ENCODE measurements at places on chromosomes 12 and 14.

- no peak for DNase-seq
Measured at GRCh38 chr14:33343016-33343415, 404.3 kb downstream of the NPAS3 start.

- DNase-seq: peak; percentile 29
Measured at GRCh38 chr12:16939871-16940306, 333.9 kb upstream of the LMO3 start.

- DNase-seq: peak; percentile 47
Measured at GRCh38 chr12:46268583-46269428, at the start of gene SLC38A1. TSS of gene SLC38A1 (minus strand) at chr12:46269043. CDS start at chr12:46239800, 29,243 bp downstream.

- DNase-seq: no peak
Measured at GRCh38 chr14:105989566-105990302, 463.4 kb downstream of the TMEM121 start.

- no peak for DNase-seq
Measured at GRCh38 chr14:98962118-98962517, 309.9 kb downstream of the BCL11B start.

- DNase-seq: no peak
Measured at GRCh38 chr14:95497561-95498011, 18.9 kb downstream of the SYNE3 start.

- peak; percentile 94 for DNase-seq
Measured at GRCh38 chr12:401235-402028, at the start of gene CCDC77. TSS of gene CCDC77 (plus strand) at chr12:401644. CDS start at chr12:409384, 7,740 bp downstream.

GRCh38 chr12:69687390-69687789, 11.7 kb downstream of the BEST3 start:
- DNase-seq: no peak

- peak; percentile 4 for DNase-seq
Measured at GRCh38 chr12:62260733-62261683, 804 bp downstream of the USP15 start.

DNA sequence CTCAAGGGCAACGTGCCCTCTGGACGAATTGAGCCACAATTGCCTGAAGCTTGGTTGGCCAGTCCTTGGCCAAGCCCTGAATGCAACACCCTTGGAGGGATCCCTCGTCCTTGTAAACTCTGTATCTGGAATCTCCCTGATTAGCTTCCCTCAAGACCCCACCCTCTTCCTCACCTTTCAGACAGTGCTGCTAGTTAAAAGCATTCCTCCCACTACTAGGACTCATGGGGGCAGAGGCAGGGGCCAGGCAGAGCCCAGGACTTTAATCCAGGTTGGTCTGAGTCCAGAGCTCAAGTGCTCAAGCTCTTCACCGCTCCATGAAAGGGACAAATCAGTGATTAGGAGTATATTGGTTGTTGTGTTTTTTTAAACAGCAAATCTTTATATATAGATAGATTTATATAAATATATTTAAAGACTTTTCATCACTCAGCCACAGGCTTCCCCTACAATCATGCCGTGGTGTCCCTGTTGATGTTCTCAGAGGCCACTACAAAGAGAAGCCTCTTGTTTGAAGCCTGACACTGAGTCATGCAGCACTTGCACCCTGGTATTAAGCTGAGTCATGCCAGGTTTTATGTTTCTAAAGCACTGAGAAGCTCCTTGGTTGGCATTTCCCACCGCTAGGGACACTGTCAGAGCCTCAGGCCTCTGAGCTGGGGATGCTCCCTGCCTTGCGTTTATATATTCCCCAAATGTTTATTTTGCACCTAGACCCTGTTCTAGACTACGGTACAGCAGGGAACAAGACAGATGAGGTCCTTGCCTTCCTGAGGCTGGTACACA, 53.8 kb upstream of the GSC start:
- no peak for DNase-seq

- DNase-seq: no peak
Measured at GRCh38 chr12:128570191-128571065, 253.3 kb downstream of the SLC15A4 start.

GRCh38 chr14:68137704-68138619, 318.4 kb downstream of the RAD51B start:
- DNase-seq: peak; percentile 91

- no peak for DNase-seq
Measured at GRCh38 chr14:99329711-99330315, 57.8 kb upstream of the BCL11B start.

- no peak for DNase-seq
Measured at GRCh38 chr12:13277293-13277692, 80.8 kb downstream of the EMP1 start.

DNA sequence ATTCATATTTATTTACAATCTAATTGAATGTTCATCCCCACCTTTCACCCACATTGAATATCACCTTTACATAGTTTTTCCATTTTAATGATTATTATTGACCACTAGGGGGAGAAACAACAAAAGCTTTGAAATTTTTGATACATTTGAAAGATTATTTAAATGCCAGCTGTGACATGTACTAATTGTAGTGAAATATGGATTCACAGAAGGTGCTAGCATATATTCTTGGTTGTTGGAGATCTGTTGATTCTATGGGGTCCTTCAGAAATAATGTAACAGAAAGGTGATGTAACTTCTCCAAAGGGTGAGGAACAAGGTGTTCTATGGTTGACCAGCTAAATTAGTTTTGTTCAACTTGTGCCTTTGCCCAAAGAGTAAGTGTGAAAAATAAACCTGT, 22.4 kb upstream of the GPR33 start:
- no peak for DNase-seq

- no peak for DNase-seq
Measured at GRCh38 chr12:48422060-48422459, 50.3 kb upstream of the ANP32D start.

DNA sequence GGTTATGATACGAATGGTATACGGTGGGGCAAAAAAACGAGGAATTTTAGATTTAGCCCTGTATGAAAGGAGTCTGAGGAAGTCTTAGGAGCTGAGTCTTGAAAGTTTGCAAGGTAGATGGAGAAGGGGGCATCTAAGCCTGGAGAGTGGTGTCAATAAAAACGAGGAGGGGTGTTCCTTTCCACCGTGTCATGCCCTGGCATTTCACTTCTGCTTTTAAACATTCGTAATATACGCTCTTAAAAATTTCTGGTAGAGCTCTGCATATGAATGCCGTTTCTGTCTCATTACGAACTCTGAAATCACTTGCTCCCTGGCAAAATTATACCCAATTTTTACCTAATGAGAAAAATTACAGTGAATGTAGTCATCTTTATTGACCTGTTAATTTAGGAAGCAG, 170.2 kb downstream of the ERC1 start:
- DNase-seq: no peak

GRCh38 chr14:54890788-54891187, 11.8 kb downstream of the GCH1 start:
- no peak for DNase-seq

GRCh38 chr12:14795028-14795448, 8.2 kb downstream of the WBP11 start:
- DNase-seq: no peak

GRCh38 chr12:82436354-82436753, 78.0 kb downstream of the METTL25 start:
- no peak for DNase-seq

DNA sequence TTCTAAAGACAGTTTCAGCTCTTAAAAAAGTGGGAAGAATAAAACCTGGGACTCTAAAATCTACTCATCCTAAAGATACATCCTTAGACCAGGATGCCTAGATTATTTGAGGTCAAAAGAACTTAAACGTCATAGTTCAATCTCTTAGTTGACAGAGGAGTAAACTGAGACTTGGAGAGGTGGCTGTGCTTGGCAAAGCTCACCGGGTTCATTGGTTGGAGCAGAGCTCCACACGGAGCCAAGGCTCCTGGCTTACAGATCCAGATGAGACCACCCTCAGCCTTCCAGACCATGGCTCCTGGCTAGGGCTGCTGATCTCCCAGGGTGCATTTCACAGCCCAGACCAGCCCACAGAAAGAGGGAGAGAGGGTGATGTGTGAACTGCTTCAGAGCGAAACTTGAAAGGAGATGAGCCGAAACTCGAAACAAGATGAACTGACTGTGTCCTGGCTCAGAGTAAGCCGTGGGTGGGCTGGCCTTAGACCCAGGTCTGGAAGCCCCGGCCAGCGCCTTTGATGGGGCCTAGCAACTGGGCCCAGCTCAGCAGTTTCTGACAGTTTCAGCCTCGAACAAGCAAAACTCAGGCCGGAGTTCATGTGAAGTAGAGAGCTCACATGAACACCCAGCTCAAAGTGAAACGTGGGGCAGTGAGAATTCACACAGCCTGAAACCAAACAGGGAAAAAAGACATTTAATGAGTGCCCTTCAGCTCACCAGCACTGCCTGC, 1044.8 kb downstream of the BCL11B start:
- no peak for DNase-seq

GRCh38 chr12:124667506-124668326, 100.3 kb upstream of the NCOR2 start:
- DNase-seq: no peak

GRCh38 chr14:49766839-49767238, 1.1 kb upstream of the KLHDC2 start:
- DNase-seq: no peak

DNA sequence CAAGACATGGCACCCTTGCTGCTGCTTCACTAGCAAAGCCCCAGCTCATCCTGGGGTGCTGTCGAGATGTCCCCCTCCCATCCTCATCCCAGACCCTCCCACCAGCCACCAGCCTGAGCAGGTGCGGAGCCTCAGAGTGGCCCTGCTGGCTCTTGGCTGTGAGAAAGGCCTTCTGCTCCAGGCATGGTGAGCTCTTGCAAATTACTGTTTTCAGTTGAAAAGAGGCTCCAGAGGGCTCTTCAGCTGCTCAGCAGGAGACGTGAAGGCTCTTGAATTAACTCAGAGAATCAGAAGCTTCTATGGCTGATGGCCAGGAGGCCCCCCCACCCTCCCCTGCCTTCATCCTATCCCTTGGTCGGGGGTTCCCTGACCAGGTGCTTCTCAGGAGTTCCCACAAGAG, 44.1 kb downstream of the WSCD2 start:
- DNase-seq: no peak

DNA sequence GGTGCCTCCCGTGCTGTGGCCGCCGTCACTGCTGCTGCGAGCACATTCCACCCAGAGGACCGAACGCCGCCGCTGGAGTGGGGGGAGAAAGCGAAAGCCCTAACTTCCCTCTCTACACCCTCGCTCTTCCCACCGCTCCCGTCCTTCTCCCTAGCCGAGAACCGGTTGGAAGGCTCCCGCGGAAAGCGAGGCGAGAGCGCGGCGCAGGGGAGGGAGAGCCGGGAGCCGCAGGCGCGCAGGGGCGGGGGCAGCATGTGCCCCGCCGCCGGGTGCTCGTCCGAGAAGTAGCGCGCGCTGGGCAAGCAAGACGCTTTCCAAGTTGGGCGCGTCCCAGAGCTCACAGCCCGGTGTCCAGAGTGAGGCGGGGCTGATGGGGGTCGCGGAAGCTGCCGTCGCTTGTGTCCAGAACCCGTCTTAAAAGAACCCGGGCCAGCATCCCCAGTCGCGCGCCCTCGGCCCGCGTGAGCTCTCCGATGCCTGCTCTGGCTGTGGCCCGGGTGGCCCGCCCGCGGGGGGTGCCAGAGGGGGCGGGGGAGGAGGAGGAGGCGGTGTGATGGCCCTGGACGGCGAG, at the start of gene TRHDE:
Gene TRHDE (plus strand): TSS at position 280 of the 571 bp plus-strand sequence. CDS start 274 bp downstream, at position 554.
- DNase-seq: no peak

DNA sequence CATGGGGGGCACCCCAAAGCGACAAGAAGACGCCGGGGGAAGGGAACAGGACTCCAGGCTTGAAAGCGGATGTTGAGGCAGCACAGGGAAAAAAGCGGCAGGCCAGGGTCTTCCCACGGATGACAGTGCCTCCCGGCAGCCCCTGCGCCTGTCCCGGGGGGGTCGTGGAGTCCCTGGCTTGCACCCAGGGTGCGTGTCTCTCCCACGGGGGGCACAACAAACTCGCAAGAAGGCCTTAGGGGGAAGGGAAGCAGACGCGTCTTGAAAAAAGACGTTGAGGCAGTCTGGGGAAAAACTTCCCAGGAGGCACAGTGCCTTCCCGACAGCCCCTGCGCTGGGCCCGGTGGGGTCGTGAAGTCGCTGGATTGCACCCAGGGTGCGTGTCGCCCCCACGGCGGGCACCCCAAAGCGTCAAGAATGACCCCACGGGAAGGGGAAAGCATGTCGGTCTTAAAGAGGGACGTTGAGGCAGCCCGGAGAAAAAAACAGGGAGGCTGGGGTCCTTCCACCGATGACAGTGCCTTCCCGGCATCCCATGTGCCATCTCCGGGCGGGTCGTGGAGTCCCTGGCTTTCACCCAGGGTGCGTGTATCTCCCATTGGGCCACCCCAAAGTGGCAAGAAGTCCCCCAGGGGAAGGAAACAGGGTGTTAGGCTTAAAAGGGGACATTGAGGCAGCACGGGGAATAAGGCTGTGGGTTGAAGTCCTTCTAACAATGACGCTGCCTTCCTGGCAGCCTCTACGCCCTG, 159.9 kb upstream of the ALG10B start:
- DNase-seq: no peak

- DNase-seq: no peak
Measured at GRCh38 chr12:84727961-84728360, 184.6 kb downstream of the SLC6A15 start.

- no peak for DNase-seq
Measured at GRCh38 chr12:100267603-100268281, 765 bp downstream of the SCYL2 start.

GRCh38 chr12:116395396-116395795, 117.9 kb upstream of the MED13L start:
- no peak for DNase-seq

- no peak for DNase-seq
Measured at GRCh38 chr14:51002406-51002999, 58.2 kb upstream of the PYGL start.

DNA sequence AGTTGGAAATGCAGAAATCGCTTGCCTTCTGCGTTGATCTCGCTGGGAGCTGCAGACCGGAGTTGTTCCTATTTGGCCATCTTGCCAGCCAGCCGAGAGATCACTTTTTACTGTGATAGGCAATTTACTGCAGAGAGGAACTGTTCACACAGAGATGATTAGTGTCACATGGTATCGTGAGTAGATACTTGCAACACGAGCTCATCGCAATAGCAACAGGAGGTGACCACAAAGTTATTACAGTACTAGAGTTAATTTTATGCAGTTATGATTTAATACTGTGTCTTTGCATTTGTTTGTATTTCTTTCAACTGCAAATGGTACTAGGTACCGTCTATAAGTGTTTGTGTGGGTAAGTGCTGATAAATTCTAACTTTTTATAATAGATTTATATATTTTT, 27.8 kb downstream of the NOPCHAP1 start:
- no peak for DNase-seq

DNA sequence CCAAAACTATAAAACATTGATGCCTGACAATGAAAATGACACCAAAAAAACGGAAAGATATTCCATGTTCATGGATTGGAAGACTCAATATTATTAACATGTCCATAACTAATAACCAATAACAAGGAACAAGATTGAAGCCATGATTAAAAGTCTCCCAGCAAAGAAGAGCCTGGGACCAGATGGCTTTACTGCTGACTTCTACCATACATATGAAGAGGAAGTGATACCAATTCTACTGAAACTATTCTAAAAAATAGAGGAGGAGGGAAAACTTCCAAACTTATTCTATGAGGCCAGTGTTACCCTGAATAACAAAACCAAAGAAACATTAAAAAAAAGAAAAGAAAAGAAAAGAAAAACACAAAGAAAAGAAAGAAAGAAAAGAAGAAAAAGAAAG, 54.6 kb upstream of the ATF7IP start:
- no peak for DNase-seq

- no peak for DNase-seq
Measured at GRCh38 chr12:130433834-130434233, 96.1 kb downstream of the PIWIL1 start.

Measured in HS-27A (cell line).